A549 treated with Mapracorat at 1 μM for 4 hours (cell line): ENCODE measurements at places on chromosomes 1 and 21. TPM values are rescaled to one million over a fixed set of nuclear protein-coding genes. Genes with fewer than 3 reads are reported as not detected.

HCRTR1 gene
- not detected in 5 replicates for total RNA-seq

C1QA gene
- not detected in 5 replicates for total RNA-seq

HSD3B1 gene
- total RNA-seq = 0.27 TPM in 1 of 5 replicates, not detected in the others

CAMTA1 gene
- total RNA-seq = 60.7 to 71.7 TPM (median 69.2 TPM) in 5 replicates

RAB7B gene
- 0.92 to 1.7 TPM (median 0.96 TPM) in 5 replicates for total RNA-seq

RHOU gene
- 7.3 to 10.1 TPM (median 9.5 TPM) in 5 replicates for total RNA-seq

RXFP4 gene
- not detected in 5 replicates for total RNA-seq
